ENCODE measurements at places on chromosomes 2 and 18.

DNA sequence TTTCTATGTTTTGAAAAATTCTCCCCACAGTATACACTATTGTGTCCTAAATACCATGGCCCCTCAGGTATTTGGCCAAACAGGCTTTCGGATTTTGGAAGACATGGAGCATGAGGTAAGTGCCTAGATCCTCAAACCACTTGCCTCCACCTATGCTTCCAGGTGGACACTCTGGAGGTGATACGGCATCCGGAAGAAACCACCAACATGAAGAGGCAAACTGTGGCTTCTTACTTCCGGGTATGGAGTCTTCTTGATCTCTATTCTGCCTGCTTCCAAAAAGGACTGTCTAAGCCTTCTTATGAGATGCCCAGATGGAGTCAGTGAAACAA lies 252.0 kb upstream of the SP5 start:
- DNase-seq: no peak

GRCh38 chr2:173264603-173265366 lies 89.9 kb upstream of the CDCA7 start:
- no peak for DNase-seq

GRCh38 chr18:77207540-77207939 lies 42.1 kb upstream of the GALR1 start:
- DNase-seq: no peak

DNA sequence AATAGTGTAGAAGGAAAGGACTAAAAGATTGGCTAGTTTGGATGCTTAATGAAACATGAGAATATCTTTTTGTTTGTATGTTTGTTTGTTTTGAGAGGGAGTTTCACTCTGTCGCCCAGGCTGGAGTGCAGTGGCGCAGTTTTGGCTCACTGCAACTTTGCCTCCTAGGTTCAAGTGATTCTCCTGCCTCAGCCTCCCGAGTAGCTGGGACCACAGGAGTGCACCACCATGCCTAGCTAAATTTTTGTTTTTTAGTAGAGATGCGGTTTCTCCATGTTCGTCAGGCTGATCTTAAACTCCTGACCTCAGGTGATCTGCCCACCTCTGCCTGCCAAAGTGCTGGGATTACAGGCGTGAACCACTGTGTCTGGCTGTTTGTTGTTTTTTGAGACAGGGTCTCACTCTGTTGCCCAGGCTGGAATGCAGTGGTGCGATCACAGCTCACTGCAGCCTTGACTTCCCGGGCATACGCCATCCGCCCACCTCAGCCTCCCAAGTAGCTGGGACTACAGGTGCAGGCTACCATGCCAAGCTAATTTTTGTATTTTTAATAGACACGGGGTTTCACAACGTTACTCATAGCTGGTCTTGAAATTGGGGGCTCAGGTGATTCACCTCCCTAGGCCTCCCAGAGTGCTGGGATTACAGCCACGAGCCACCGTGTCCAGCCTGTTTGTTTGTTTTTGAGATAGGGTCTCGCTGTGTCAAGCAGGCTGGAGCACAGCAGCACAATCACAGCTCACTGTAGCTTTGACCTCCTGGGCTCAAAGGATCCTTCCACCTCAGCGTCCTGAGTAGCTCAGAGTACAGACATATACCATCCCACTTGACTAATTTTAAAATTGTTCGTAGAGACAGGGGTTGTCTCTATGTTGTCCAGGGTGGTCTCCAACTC lies 209.2 kb downstream of the MYCN start:
- DNase-seq: no peak

DNA sequence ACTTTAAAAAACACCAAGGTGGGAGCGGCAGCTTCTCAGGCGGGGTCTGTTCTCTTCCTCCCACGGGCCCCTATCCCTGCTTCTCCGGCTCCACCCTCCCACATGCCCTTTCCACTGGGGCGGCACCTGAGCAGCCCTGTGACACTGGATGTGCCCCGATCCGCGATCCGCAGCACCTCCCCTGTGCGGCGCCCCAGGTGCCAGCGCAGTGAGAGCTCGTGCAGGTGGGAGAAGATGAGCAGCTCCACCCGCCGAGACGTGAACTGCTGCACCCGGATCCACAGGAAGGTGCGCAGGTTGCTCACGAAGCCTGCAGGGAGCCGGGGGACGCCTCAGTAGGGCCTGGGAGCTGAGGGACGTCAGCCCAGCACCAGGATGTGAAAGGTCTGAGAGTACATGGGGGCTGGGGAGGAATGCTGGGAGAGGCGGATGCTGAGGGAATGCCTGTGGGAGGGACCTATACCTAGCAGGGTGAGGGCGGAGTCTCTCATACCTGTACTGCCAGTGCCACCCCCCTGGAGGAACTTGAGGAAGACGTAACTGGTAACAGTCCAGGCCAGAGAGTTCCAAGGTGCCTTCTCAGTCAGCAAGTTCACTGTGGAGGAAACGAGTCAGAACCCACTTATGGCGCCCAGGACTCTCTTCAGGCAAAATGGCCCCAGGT lies 2.8 kb downstream of the ABCB6 start:
- no peak for DNase-seq

DNA sequence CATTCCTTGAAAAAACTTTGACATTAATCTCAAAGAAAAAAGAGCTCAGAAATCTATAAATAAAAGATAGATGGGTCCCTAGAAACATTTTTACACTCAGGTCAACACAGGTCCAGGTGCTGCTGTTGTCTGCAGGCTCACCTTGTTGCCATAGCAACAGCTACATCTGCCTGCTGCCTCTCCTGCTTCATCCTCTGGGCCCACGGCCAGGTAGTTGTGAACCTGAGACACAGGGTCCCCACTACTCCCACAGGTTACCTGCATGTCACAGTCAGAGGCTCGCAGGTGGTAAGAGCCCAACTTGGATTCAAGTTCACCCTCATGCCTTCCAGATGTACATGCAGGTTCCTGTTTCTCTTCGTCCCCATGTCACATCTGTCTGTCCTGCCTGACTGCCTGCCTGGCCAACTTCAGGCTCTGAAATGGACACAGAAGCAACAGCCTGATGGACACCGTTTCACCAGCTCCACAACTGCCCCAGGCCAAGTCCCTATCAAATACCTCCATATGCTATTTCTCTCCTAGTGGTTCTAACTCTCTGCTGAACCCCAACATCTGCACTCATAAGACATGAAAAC lies 88.3 kb upstream of the SALL3 start:
- no peak for DNase-seq

GRCh38 chr2:19552270-19552669 lies 193.8 kb upstream of the OSR1 start:
- DNase-seq: no peak

DNA sequence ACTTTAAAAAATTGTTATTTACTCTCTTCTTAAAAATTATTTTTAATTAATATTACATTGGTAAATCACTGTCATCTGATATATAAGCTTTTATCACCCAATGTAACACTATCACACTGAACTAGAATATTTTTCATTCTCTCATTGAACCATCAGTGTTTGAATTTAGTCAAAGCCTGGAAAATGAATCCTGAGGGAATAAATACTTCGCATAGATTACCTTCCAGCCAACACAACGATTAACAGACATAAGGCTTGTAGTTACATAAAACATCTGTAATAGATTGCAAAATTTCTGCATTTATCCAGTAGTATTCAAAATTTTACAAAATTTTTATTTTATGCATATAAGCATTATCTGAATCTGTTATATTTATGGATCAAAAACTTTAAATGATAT lies 314.9 kb downstream of the ERBB4 start:
- DNase-seq: no peak

- DNase-seq: no peak
Measured at GRCh38 chr2:121831841-121832240, 76.4 kb downstream of the TSN start.

GRCh38 chr2:223580951-223581350 lies 21.2 kb downstream of the SCG2 start:
- DNase-seq: no peak

GRCh38 chr18:79305911-79306310 lies 89.8 kb upstream of the NFATC1 start:
- no peak for DNase-seq
